ENCODE measurements at places on chromosomes 2 and 18.

DNA sequence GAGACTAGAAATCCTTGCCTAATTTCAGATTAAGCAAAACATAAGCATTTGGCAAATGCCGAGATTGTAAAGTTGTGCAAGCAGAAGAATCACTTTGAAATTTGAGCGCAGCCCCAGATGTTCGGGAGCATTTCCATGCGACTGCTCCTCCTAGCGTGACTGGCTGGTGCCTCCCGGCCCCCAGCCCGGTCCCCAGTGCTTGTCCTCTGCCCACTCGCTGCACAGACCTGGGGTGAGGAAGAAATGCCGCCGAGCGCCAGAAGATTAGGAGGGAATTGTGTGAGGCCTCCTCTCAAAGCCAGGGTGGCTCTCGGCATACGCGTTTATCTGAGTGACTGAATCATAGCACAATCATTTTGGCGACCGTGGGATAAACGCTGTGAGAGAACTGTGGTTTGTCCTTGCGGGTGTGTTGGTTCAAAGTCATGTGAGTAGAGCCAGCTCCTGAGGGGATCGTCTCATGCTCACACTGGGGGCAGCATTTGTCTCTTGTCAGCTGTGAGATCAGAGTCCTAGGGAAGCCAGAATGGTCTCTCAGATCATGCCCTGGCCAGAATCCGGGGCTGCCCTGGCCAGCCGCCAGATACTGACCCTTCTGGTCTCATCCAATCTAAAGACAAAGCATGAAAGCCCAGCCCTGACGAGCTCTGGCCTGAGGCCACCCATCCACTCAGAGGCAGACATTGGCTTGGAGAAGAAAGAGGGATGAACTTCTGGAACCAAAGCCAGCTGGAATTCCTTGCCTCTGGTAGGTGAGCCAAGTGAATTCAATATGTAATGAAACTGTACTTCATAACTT, 189.3 kb downstream of the SH3RF3 start:
- DNase-seq = no peak

- no peak for DNase-seq
Observed at GRCh38 chr2:207474863-207475485, 54.8 kb upstream of the CREB1 start.

DNA sequence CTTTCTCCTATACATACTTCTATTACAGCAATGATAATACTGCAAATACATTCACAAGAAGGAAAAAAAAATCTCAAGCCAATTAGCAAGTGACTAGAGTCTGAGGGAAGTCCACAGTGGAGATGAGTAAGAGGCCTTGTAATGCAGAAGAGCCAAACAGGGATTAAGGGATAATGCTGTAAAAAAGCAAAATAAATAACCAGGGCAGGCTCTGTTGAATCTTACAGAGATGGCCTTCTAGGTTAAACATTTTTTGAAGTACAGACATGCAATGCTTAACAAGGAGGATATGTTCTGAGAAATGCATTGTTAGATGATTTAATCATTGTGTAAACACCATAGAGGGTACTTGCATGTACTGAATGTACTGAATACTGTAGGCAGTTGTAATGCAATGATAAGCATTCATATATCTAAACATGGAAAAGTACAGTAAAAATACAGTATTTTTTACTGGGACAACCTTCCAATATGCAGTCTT, 122.1 kb upstream of the RMDN2 start:
- no peak for DNase-seq

DNA sequence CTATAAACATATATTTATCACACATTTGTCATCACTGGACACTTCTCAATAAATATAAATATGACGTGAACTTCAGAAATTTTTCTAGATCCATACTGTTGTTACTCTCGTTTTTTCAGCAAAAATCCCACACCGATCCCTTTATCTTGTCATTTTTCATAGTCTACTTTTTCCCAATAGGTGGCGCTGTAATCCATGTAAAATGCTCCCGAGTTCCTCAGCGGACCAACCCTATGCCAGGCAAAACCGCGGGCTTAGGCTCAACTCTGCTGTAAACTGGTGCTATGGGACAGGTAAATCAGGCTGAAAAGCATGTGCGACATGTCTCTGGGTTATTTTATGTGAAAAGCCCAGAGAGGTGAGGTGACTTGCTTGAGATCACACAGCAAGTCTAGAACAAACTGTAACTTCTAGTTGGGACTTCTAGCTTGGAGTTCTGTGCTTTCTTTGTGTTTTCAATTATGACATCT, 104.0 kb downstream of the COBLL1 start:
- peak; percentile 13 for DNase-seq

GRCh38 chr2:240457223-240458043, 22.0 kb downstream of the GPC1 start:
- DNase-seq = no peak

DNA sequence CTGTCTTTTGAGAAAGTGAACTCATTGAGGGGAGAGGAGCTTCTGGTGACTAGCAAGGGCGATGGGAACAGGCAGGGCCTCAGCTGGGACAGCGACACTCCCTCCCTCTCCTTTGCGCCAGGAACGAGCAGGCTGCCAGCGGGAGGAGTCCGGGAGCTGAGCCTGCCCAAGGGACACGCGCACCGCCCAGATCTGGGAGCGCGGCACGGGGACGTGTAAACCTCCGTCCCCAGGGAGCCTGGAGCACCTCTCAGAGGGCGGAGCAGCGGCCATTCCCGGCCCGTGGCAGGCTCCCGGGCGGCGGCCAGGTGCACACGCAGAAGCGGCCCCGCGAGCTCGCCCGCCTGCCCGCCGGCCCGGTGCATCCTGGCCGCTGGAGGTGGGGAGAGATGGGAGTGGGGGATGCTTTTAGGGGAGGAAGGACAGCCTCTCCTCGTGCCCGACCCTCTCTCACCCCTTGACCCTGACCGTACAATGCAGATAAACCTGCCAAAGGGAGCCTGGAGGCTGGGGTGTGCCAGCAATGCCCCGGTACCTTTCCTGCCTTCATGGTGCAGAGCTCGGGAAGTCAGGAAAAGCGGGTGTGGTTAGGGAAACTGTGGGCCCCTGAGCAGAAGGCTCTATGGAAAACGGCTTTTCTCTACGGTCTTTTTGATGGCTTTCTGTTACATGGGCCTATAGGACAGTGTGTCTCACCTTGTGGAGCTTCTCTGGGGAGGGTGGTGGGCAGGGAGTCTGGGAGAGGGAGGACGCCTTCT, 2.2 kb downstream of the AQP4 start:
- DNase-seq = no peak

DNA sequence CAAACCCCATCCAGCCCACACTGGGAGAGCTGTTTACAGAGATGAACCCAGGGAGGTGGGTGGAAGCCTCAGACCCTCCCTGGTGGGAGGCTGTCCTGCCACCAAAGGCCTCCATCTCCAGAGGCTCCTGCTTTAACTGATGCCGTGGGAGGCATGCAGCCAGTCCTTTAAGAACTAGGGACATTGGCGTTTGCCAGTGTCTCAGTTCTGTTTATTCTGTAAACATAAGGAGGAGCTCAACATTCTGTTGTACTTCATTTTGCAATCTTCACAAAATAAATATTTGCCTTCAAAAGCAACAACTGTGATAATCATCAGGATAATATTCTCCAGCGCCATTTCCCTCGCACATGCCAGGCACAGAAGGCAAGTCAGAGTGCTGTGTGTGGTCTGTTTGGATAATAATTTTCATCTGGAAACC, 6.8 kb downstream of the EDAR start:
- DNase-seq = no peak

GRCh38 chr18:56835331-56835730, 184.2 kb downstream of the WDR7 start:
- no peak for DNase-seq

DNA sequence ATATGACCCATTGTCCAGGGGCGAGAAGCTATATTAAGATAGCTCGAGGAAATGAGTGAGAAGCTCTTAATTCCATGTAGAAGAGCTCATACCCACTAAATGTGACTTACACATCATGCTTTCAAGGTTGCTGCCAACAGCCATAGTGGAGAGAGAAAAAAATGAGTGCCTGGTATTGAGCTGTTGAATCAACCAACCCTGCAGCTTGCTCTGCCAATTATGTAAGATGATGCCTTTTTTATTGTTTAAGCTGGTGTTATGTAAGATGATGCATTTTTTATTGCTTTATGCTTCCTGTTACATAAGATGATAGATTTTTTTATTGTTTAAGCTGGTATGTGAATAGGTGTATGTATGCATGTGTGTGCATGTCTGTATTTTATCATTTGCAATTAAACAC, 228.2 kb downstream of the CCDC178 start:
- no peak for DNase-seq

DNA sequence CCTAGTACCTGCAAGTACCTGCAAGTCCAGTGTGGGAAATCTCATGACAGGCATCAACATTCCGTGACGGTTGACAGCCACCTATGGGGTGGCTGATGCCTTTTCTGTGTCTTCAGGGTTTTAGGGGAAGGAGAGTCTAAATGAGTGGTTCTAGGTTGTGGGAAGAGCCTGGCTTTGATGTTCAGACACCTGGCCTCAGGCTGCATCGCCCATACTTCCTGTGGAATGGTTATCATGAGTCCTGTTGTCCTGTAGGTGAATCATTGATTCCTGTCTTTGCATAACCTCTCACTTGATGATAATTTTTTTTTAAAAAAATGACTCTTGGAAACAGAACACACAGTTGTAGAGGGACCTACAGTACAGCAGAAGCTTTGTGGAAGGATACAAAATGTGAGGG, 108.9 kb downstream of the NEDD4L start:
- no peak for DNase-seq

DNA sequence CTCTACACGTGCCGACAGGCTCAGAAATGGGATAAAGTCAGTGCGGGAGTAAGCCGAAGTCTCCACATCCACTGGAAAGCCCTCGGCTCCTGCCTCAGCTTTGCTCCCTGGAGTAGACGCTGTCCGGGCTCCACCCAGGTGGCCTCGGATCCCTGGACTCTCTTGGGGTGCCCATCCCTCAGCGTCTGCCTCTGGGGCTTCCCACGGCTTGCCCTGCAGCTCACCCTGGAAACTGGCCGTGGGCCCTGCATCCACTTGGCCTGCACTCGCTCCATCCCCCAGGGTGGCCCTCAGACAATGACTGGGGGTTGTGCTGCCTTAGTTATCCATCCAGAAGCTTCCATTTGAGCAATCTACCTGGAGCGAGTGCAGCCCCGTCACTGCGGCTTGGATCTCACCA, 36.2 kb upstream of the TAF1B start:
- DNase-seq = no peak

GRCh38 chr18:58484989-58485981, 143.6 kb downstream of the ALPK2 start:
- no peak for DNase-seq

GRCh38 chr18:76925501-76925900, 103.1 kb downstream of the ZNF236 start:
- DNase-seq = no peak

DNA sequence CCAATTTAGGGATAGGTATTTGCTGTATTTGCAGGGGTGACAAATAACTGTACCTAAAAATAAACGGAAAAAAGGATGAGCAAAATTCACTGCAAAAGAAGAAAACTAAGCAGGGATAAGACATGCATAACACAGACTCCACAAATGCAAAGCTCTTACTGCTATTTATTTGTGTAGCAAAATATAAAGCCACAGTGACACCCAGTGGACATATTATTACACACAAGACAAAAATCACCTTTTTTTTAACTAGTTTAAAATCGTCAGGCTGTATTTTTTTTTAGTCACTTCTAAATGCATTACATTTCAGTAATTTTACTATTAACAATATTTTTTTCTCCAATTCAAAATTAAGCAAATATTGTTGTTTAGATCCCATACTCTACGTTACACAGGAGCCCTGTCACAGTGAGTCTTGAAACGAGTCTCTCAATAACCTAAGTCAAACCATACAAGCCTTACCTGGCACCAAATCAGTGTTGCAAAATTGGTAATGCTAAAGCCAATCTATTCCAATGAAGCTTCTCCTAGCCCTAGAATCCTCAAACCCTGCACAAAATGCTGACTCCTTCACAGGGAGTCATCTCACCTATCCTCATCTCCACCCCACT, 23.7 kb downstream of the METTL4 start:
- no peak for DNase-seq

DNA sequence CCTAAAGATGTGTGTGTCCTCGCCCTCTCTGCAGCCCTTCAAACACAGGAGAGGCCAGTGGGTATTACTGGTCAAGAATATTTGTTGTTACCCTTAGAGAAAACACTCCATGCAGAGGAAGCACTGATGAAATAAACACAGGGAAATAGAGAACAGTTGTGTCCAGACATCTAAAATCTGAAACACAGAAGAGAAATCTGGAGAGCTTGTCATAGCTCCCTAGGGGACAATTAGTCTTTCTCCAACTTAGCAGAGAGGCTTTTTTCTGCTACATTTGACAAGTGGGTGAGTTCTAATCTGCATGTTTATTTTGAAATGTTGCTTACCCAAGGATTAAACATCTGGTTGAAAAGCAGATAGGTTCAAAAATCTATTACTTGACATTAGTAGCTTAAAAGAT, 190.1 kb downstream of the CTNNA2 start:
- DNase-seq = no peak

DNA sequence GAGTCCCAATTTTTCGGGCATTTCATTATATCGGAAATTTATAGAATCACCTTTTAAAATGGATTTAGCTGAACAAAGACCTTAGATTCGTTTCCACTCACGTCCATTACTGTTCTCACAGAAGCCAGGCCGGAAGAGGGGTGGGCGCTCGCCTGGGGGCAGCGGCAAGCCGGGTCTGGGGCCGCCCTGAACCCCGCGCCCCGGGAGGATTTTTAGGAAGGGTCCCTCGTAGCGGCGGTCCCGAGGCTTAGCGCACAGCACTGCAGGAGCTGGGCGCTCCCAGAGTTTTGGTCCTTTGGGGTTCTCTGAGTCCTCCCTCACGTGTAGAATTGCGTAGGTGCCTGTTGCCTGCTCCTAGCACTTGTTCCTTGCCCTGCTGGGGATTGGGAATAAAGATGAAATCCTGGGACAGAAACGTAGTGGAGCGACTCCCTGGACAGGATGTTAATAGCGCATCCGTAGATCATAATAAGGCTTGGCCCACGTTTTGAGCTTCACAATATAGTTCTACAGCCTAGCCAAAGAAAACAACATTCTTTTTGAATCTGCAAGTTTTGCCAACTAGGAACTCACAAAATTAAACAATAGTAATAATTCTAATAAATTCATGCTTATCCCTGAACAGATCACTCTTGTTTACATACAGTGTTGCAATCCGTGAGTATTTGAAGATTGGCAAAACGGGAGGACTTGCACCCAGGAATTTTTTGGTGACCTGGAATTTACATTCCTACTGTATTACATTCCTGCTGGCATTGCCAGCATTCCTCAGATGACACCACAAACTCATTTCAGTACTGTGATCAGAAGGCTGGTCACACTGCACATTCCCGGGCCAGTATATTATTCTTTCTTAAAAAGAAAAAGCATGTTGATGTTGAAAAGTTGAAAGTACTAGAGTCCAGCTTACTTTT, 875 bp downstream of the C18orf63 start:
- DNase-seq = no peak

GRCh38 chr2:6896930-6897759, 19.6 kb downstream of the RSAD2 start:
- no peak for DNase-seq

DNA sequence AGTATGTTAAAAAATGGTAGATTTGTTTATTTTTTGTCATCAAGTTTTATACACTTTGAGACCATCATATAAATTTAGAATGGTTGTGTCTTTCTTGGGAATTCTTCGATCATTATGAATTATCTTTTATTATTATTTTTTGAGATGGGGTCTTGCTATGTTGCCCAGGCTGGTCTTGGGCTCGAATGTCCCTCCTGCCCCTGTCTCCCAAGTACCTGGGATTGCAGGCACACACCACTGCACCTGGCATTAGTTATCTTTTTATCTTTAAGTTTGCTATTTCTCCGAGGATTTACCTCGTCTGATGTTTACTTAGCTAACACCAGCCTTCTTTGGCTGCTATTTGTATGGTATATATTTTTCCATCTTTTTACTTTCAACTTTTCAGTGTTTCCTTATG, 100.0 kb downstream of the BIRC6 start:
- no peak for DNase-seq
